ENCODE measurements at places on chromosomes 5 and 9.
A peak's percentile ranks its signal among the peaks of the same experiment; 100 is the strongest.

DNA sequence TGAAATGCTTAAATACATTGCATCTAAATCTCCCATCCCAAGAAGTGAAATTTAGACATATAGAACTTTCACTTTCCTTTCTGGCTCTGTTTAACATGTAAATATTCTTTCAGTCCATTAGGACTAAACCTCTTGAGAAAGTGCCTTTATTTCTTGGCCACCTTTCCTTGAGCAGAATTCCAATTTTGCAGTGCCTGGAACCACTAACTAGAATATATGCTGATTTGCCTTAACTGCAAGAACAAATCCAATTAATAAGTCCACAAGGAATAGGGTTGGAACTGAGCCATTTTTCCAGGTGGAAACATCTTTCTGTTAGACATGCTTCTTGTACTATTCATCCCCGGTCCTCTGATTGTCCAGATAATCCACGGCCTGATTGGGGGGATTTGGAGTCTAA is 478.0 kb downstream of the ENC1 start:
- DNase-seq, result no peak

DNA sequence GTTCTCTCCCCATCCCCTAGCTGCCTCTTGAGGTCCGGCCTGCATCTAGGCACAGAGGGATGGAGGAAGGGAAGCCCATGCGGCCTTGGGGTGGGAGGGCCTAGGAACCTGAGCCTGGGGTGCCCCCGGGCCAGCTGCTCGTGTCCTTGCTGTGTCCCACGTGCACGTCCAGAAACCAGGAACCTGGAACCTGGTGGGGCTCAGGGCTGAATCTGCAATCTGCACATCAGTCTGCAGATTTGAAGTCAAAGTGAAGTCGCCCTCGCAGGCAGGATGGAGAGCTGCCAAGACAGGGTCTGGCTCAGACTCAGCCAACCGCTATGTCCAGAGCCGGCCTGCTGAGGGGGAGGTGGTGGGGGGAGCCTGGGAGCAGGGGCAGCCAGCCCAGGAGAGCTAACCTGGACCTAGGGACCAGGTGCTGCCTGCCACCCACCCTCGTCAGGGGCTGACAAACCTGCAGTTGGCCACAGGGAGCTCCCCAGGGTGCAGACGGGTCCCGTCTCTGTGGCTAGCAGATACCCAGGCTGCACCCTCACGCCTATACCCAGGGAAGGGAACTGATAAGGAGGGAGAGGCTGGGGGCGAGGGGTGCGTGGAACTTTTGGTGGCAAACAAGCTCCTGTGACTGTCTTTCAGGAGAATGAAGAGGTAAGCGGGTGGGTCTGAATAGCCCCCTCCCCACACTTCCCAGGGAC is 103.5 kb upstream of the SIMC1 start:
- no peak for DNase-seq

- DNase-seq, result no peak
These were observed 11.7 kb upstream of the IFNA5 start for GRCh38 chr9:21316860-21317259.

GRCh38 chr9:134642385-134643181 is 980 bp downstream of the COL5A1 start:
- no peak for DNase-seq

GRCh38 chr9:135263511-135263910 is 176.0 kb downstream of the OLFM1 start:
- DNase-seq, result no peak

- DNase-seq, result no peak
These were observed 9.1 kb downstream of the S1PR3 start for GRCh38 chr9:89000371-89000781.

- DNase-seq, result no peak
These were observed 61.4 kb downstream of the RASA1 start for GRCh38 chr5:87329114-87329513.

- DNase-seq, result no peak
These were observed 562.3 kb upstream of the C9orf72 start for GRCh38 chr9:28135549-28135948.

DNA sequence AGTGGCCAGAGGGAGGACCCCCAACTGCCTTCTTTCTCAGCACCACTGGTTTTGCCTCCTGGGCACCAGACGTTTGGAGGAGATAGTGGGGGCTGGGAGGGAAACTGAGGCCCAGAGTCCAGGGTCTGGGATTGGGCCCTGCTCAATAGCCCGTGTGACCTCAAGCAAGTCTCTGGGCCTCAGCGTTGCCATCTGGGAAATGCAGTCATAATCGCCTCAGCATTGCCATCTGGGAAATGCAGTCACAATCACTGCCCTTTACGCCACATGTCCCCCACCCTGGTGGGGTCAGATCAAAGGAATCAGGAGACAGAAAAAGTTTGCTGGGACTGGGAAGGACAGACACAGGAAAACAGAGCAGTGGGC is 1.6 kb downstream of the SH2D3C start:
- no peak for DNase-seq

DNA sequence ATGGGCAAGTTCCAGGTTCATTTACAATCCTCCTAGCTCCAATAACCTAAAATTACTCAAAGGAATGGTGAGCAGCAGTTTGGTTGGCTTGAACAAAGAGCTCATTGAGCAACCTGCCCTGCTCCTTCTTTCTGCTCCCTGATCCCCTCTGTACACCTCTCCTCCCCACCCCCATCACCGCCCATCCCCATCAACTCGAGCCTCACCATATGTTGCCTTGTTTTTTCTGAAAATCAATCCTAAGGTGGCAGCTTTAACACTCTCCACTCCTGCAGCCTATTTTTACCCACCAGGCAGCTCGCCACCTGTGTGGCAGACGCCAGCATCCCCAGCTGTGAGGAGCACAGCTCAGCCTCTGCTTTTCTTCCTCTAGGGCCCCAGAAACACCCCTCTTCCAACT is 533.4 kb upstream of the BRINP1 start:
- DNase-seq, result no peak

DNA sequence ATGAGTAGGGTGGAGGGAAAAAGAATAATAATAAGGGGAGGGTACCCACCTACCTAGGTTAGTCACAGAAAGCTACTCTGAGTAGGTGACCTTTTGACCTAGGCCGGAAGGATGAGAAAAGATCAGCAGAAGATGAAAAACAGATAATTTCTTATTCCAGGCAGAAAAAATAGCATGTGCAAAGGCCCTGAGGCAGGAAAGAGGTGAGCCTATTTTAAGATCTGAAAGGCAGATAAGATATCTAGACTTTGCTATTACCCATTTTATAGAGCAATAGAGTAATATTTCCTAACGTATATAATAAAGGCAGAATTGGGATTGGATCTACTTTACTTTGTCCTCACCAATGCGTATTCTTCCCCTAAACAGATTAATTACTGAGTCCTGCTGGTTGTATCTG is 393.9 kb upstream of the MPDZ start:
- no peak for DNase-seq

DNA sequence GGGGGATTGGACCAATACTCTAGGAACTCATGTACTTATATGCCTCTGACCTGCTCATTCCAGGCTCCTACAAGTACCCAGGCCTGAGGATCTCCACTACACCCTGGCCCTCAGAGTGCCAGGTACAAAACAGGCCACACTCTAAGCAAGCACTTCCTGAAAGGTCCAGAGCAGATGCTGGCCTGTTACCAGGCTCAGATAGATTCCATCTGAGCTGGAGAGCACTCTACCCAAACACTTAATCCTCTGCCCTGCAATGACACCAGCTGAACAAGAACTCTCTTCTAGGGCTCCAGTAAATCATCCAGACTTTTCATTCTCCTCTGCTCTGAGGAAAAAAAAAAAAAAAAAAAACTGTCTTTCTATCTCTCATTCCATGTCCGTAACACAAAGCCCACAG is 2.9 kb downstream of the P4HA2 start:
- DNase-seq, result no peak

GRCh38 chr9:745761-746380 is 95.6 kb upstream of the DMRT1 start:
- no peak for DNase-seq

GRCh38 chr5:148457183-148457620 is 73.4 kb downstream of the FBXO38 start:
- DNase-seq, result peak; percentile 6

- DNase-seq, result no peak
These were observed 273.3 kb downstream of the AOPEP start for GRCh38 chr9:94999832-95000231.

DNA sequence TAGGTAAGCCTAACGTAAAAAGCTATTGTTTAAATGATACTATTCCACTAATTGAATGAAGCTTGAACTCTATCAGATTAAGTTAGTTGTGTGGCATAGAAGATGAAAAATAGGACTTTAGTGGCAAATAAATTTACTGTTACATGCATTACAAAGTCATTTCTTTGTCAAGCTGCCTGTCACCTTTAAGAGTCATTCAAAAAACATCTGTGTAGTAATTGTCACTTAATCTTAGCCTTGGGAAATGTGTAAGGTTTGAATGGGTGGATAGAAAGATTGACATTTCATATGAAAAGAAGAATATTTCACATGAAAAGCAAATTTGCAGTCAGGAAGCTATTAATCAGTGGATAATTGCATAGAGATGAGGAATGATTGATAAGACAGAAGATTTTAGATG is 473.5 kb downstream of the DNAH5 start:
- DNase-seq, result no peak

- no peak for DNase-seq
These were observed 176.4 kb downstream of the FGF18 start for GRCh38 chr5:171595801-171596231.

DNA sequence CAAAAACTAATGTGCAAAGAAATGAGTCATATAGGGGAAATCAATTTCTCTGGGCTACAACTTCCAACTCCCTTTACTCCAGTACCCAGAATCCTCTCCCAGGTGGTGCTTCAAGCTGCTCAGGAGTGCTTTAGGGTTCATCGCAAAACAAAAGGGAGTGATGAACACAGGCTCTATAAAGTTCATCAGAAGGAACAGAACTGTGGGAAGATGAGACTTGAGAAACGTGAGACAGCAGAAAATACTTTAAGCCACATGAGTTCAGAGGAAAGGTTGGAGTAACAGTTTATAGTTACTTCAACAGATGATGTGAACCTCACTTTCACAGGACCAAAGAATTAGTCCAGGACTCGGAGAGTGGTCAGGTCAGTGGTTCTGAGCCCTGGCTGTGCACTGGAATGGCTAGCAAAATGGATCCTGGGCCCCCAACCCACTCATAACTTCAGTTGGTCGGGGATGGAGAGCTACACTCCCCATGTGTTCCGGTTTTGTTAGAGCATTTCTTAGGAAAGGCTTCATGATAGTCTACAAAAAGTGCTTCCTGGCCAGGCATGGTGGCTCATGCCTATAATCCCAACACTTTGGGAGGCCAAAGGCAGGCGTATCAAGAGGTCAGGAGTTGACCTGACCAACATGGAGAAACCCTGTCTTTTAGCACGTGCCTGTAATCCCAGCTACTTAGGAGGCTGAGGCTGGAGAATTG is 4.3 kb downstream of the RPL12 start:
- DNase-seq, result no peak

GRCh38 chr5:94932259-94932658 is 313.8 kb downstream of the SLF1 start:
- no peak for DNase-seq

DNA sequence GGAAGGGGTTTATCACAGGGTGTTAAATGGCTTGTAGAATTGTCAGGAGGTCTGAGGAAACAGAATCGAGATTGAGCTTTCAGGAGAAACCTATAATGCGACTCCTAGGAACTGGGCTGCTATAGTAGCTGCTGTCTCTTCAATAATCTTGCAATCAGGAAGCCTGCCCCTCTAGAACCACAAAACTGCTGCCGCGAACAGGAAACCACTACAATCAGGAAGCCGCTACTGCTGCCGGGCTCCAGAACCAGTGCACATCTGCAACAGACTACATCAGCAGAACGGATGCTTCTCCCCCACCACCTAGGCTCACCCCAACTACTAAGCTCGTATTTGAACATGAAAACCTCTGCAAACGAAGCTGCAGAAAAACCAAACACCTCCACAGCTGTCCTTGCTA is 31.6 kb downstream of the TNFSF8 start:
- DNase-seq, result peak; percentile 38

DNA sequence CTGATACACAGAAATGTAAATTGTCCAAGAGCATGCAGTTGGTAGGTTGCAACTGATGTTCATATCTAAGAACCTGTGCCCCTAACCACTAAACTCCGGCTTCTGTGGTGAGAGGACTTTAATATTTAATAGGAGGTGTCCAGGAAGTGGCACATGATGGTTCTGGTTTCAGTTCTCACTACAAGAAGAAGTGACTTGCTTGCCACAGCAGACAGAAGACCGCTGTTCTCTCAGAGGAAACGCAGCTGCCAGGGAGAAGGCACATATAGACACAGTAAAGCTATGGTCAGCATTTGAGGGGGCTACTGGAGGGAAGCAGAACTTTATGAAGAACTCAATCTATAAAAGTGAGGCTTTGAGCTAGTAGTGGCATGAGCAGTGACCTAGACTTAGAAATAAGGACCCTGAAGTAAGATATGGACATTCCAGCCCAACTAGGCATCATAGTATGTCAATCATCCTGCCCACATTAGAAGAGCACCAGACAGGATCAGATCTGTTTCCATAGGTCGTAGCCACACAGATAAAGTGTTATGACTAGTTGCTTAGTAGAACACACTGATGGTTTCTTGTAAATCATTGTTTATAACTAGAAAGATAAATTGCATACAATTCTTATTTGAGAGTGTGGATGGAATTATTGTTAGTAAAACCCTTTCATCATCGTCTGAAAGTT is 36.4 kb upstream of the DAB2 start:
- DNase-seq, result no peak

DNA sequence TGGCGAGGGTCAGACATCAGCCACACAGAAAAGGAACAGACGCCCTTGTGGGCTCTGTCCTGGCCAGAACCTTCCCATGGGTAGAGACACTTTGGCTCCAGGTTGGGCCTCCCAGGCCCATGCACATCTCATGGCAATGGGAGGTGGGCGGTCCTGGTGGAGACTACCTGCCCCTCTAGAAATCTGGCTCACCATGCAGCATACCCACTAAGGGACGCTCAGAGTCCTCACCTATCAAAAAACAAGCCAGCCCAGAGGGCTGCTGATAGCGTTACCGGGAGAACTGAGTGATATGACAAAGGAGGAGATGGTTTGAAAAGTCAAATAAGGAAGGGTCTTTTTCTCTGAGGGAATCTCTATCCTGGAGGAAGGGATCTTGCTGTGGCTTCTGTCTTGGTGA is 62.1 kb downstream of the C5orf15 start:
- no peak for DNase-seq

- no peak for DNase-seq
These were observed 132.9 kb upstream of the SLC30A5 start for GRCh38 chr5:68960961-68961360.

Data from activated CD4-positive, alpha-beta T cell treated with anti-CD3 and anti-CD28 coated beads for 24 hours (primary cell).